ENCODE measurements at places on chromosomes 4 and X.

DNA sequence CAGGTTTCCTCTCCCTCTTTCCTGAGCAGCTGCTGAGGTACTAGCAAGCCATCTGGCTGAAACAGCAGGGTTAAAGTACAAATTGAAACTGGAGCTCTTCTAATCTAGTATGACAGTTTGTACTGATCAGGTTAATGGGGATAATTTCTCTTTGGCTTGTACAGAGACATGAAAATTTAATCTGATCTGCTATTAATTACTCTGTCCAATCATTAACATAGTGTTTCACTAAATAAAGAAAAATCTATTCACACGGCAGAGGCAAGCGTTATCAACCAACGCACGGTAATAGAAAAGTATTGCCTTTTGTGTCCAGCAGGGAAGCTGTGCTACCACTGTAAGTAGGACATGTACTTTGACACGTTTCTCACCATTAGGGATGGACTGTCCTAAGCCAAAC is 71.1 kb downstream of the IGSF1 start:
- no peak for DNase-seq

DNA sequence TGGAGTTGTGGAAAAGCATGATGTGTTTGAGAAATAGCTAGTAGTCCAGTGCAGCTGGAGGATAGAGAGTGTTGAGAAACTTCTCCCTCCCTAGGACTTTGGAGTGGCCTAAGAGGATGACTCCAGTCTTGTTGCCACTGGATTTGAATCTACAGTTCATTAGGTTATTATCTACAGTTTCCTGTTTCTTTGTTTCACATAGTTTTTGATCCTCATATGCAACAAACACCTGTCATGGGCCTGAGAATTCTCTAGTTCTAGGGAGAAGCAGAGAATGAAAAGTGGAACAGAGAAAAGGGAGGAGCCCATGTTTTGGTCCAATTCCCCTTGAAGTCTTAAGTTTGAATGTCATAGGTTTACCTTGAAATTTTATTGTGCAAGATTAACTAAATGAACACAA is 73.6 kb upstream of the TBC1D9 start:
- DNase-seq: no peak

DNA sequence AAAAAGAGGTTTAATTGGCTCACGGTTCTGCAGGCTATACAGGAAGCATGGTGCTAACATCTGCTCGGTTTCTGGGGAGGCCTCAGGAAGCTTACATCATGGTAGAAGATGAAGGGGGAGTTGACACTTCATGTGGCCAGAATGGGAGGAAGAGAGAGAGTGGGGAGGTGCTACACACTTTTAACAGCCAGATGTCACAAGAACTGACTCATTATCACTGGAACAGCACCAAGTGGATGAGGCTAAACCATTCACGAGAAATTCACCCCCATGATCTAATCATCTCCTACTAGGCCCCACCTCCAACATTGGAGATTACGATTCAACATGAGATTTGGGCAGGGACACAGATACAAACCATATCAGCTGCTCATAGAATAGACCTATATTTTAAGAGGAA is 255.8 kb downstream of the OPHN1 start:
- no peak for DNase-seq

- DNase-seq: no peak
These were observed 99.5 kb downstream of the CCSER1 start for GRCh38 chr4:90226734-90227133.

DNA sequence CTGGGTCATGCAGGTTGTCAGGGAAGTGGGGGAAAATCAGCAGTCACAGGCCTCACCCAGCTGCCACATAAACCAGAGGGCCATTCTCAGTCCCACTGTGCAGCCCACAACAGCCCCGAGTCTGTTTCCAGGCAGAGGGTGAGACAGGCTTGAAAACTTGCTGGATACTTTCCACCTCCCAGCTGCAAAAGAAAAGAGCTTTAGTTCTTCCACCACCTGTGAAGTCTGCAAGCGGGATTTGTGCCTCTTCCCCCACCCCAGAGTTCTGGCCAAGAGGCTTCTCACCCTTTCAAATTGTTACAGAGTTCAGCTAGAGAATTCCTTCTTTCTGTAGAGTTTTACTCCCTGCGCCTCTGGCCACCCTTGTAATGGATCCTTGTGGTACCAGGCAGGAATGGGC is 115.5 kb upstream of the ZDHHC15 start:
- no peak for DNase-seq

- DNase-seq: no peak
These were observed 10.5 kb downstream of the VEGFC start for GRCh38 chr4:176782191-176782590.

DNA sequence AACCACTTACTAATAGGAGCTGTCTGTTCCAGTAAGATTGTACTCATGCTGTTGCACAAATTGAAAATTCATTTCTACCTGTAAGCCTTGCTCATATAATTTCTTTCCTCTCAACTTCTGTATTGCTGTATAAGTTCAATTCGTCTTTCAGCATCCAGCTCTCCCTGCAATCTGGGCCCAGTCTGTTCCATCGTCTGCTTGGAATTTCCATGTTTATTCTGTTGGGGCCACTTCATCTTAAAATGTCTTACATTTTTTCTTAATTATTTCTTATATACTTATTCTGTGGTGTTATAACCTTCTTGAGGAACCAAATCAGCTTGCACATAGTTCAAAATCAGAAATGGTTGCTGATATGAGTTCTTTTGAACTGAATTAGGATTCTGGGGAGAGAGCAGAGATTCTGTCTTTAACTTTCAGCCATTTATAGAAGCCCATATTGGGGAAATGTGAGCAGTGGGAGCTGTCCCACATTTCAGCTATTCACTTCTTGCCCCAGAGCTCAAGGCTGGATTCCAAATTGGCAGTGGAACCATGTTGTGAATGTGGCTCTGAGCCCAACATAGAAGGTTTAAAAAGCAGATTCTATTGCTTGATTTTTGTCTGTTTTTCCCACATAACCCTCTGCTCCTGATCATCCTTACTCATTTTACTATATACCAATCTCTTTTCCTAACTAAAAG is 291.9 kb downstream of the BMPR1B start:
- no peak for DNase-seq

DNA sequence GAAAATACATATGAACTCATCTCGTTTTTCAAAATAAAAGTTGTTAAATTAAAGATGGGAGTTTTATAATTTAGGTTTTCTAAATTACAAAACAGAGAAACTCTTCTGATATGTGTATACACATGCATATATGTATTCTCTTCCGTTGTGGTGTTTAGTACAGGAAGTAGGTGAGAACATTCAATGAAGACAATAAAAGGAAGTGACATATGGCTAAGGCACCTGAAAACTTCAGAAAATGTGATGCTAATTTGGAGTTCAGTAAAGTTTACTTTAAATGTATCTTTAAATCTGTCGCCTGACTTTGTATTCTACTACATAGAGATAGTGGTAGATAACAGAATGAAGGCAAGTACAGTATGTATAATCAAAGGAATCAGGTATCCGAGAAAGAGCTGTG is 33.5 kb upstream of the ITM2A start:
- no peak for DNase-seq

DNA sequence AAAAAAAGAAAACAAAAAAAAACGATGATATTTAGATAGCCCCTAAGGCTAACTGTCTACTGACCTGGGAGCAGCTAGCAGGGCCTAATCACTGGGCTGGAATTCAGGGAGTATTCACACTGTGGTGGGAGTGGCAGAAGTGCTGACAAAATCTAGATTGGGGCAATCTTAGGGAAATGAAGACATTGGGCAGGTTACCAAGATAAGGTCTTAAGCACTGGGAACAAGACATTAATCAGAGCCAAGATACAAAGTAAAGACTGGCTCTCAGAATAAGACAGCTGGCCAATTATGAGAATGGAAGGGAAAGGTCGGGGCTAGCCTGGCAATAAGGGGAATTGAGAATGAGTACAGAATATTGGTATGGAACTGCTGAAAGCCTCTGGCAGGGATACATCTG is 100.2 kb upstream of the GRIA3 start:
- no peak for DNase-seq

- DNase-seq: no peak
These were observed 23.3 kb downstream of the PDLIM5 start for GRCh38 chr4:94475050-94475449.

- DNase-seq: no peak
These were observed 50.5 kb downstream of the RASL11B start for GRCh38 chr4:52912608-52913007.

- DNase-seq: peak; percentile 26
These were observed 7.2 kb downstream of the TBC1D14 start for GRCh38 chr4:6916587-6917460.

DNA sequence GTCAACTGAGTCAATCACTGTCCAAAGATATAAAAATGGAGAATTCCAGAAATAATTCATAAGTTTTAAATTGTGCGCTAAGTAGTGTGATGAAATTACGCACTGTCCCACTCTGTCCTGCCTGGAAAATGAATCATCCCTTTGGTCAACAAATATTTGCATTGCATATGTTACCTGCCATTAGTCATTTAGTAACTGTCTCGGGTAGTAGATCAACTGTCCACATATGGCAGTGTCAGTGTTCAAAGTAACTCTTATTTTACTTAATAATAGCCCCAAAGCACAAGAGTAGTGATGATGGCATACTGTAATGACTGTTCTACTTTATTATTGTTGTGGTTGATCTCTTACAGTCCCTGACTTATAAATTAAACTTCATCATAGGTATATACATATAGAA is 3.4 kb downstream of the YTHDC1 start:
- DNase-seq: no peak

GRCh38 chrX:148785256-148785655 is 284.8 kb downstream of the AFF2 start:
- DNase-seq: no peak

GRCh38 chr4:8819473-8820177 is 52.0 kb downstream of the HMX1 start:
- no peak for DNase-seq

DNA sequence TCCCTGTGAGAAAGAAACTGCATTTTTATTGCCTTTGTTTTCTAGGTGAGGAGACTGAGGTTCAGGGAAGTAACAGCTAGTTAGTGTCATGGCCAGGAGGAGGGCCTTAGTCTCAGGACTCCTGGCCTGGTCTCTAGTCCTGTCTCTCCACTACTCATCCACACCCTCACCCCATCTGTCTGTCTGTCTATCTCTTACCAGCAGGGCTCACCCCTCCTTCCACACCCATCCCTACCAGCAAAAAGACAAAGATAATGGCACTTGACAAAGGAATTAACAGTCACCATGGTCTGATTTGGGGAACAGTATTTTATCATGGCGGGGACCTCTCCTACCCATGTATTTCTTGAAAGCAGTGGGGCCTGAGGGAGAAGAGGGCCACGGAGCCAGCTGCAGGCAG is 125.8 kb downstream of the REPS2 start:
- DNase-seq: no peak

- DNase-seq: no peak
These were observed 526.3 kb upstream of the FAM241A start for GRCh38 chr4:111618908-111619307.

DNA sequence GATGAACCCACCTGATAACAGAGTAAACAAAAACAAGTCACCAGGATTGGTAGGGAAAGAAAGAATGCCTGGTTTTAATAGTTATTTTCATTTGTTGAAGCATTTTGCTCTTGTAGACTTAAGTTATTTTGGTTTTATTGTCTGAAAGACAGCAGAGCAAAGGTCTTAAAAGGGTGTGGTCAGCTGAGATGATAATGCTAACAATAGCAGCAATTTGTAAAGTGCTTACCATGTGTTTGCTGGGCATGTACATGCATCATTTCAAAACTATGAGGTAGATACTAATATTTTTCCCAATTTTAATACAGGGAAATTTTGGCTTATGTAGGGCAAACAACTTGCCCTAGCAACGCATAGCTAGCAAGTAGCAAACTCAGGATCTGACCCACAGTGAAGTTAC is 46.8 kb upstream of the SLC10A4 start:
- no peak for DNase-seq

DNA sequence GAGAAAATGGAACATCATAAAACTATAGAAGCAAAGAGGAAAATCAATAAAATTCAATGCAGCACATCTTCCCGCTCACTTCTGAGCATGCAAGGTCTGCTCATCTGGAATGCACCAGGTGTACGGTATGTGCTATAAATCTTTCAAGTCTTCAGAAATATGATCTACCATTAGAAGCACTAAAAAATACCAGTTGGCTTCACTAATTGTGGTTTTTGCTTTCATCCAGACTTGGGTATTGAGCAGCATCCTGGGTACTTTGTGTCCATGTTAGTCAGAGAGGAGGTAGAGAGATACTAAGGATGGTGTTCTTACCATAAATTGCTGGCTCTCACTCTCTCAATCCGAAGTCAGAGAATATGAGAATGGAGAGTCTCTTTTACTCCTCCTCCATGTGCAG is 477.1 kb downstream of the PPARGC1A start:
- DNase-seq: no peak

GRCh38 chr4:154692304-154692818 is 51.4 kb upstream of the LRAT start:
- DNase-seq: no peak

- no peak for DNase-seq
These were observed 127.8 kb upstream of the FAT1 start for GRCh38 chr4:186851291-186852072.

DNA sequence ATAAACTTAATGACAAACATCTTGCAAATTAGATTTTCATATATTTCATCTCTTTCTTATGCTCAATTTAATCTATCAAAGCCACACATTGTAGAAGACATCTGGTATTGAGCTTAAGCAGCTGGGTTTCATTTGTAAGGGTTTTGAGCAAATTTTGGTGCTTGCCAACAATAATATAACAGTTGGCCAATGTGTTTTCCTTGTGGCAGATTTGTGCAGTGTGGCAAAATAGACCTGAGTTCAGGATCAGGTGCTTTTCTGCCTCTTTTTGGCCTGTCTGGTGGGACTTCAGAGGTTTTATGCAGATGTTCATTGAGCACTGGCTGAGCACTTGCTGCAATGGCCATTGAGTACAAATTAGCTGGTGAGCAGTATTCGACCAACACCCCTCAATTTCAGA is 301.9 kb downstream of the BMPR1B start:
- no peak for DNase-seq

DNA sequence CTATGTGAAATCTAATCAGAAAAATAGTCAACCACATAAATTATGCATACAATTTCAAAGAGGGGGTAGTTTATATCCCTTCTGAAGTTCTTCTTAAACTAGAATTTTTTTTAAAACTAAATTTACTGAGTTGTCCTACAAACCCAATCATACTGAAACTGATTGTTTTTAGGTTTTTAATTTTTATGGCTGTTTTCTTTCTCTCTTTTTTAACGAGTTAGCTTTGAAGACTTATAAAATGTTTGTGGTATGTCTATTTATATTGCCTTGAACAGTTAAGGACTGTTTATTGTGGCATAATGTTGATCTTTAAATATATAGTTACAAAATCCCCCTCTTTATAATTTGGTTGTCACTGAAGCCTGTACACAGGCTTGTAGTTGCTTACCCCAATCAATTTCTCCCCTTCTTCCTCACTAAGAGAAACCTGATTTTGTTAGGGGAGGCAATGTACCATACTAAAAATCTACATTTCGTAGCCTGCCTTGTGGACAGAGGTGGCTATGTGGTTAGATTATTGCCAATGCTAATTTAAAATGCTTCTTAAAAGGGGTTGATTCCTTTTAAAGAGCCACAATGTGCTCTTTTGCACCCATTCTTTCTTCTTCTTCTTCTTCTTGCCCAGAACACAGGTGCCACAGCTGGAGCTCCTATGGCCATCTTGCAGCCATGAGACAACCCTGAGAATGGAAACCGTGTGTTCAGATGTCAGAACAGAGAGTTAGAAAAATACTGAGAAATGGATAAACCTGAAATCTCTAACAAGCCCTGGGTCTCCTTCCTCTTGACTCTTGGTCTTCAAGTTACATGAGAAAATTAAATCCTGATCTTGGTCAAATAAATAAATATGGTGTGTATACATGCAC is 102.7 kb upstream of the ZNF827 start:
- no peak for DNase-seq
